Activated naive CD8-positive, alpha-beta T cell treated with anti-CD3 and anti-CD28 coated beads for 36 hours (primary cell): ENCODE measurements at places on chromosomes 5 and 9. TPM values are rescaled to one million over a fixed set of nuclear protein-coding genes. Genes with fewer than 3 reads are reported as not detected.

Gene BTNL3
- not detected for total RNA-seq

Gene IL5
- total RNA-seq = not detected

Gene MCC
- total RNA-seq = 2.4 TPM

Gene CRAT
- total RNA-seq = 7.9 TPM

Gene FOXD4L5
- total RNA-seq = not detected

Gene TEK
- total RNA-seq = not detected

Gene FAM200C
- 0.48 TPM for total RNA-seq

GRCh38 chr5:133072021-133072420 is 20.2 kb downstream of the HSPA4 start:
- no peak overlapping the region for H3K4me3 ChIP-seq
- no peak overlapping the region for H3K27ac ChIP-seq
- DNase-seq = no peak

DNA sequence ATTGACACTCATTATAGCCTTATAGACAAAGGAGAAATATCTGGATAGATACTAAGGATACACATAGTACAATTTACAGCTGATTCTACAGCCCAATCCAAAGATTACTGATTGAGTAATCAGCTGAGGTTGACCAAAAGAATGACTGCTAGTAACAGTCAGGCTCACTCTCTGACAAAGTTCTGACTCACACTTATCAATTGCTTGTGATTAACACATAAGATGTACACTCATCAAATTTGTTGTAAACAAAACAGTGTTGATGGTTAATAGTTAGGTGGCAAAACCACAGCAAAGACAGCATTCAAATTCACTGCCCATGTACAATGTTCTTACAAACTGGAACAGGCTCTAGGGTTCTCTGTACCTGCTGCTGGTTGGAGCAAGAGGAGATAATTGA is 422.7 kb downstream of the TLE1 start:
- peaks cover 3% of the 10 kb centered on the region for H3K27me3 ChIP-seq
- no peak for DNase-seq
- no peak overlapping the region for H3K27ac ChIP-seq
- H3K4me1 ChIP-seq = no peaks in the 10 kb centered on the region
- no peaks in the 10 kb centered on the region for H3K36me3 ChIP-seq
- H3K4me3 ChIP-seq = no peak overlapping the region

DNA sequence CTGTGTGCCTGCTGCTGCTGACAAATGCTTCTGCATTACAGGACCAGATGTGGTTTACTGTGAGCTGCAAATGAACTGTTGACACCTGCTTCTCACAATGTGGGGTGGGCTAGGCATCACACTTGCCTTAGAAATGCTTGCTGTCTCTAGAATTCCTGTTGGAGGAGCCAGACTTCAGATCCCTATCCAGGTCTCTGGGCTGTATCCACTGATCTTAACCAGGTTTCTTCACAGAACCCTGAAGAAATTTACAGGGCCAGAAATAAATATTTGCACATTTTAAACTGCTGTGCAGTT is 255.4 kb downstream of the FAM114A2 start:
- DNase-seq = no peak
- no peaks in the 10 kb centered on the region for H3K36me3 ChIP-seq

GRCh38 chr9:125150349-125151245 is 7.3 kb upstream of the SCAI start:
- H3K36me3 ChIP-seq = peaks cover 9% of the 10 kb centered on the region
- peaks cover 8% of the 10 kb centered on the region for H3K4me1 ChIP-seq
- no peak overlapping the region for H3K27ac ChIP-seq
- DNase-seq = no peak
- H3K4me3 ChIP-seq = no peak overlapping the region

- no peak overlapping the region for H3K4me3 ChIP-seq
- no peak overlapping the region for H3K27ac ChIP-seq
- peaks cover 17% of the 10 kb centered on the region for H3K36me3 ChIP-seq
- no peaks in the 10 kb centered on the region for H3K27me3 ChIP-seq
- H3K4me1 ChIP-seq = peaks cover 18% of the 10 kb centered on the region
- no peak for DNase-seq
Measured at GRCh38 chr5:160088805-160089204, 30.4 kb downstream of the PWWP2A start.

- H3K4me3 ChIP-seq = no peak overlapping the region
- no peak overlapping the region for H3K27ac ChIP-seq
- no peaks in the 10 kb centered on the region for H3K4me1 ChIP-seq
- DNase-seq = no peak
- no peaks in the 10 kb centered on the region for H3K36me3 ChIP-seq
Measured at GRCh38 chr5:78629624-78630023, 18.9 kb downstream of the LHFPL2 start.

GRCh38 chr5:101626572-101626971 is 669.5 kb downstream of the SLCO4C1 start:
- H3K4me1 ChIP-seq = no peaks in the 10 kb centered on the region
- H3K4me3 ChIP-seq = no peak overlapping the region
- H3K27ac ChIP-seq = no peak overlapping the region
- no peak for DNase-seq
- no peaks in the 10 kb centered on the region for H3K36me3 ChIP-seq

DNA sequence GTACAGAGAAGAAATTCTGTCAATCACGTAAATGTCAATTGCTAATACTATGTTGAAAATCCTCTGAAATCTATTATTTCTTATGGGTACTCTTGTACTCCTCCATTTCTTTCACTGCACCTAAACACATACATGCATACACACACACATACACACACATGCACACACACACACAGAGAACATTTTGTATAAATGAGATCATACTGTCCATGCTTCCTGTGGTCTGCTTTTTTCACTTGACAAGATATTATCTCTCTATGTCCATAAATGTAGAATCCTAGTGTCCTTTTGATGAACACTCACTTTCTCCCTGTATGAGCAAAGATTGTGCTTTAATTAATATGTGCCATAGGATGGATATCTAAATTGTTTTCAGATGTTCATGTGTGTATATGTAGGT is 32.7 kb upstream of the TLR4 start:
- peaks cover 8% of the 10 kb centered on the region for H3K27me3 ChIP-seq
- no peak for DNase-seq
- no peak overlapping the region for H3K27ac ChIP-seq
- H3K36me3 ChIP-seq = no peaks in the 10 kb centered on the region
- H3K4me1 ChIP-seq = no peaks in the 10 kb centered on the region

DNA sequence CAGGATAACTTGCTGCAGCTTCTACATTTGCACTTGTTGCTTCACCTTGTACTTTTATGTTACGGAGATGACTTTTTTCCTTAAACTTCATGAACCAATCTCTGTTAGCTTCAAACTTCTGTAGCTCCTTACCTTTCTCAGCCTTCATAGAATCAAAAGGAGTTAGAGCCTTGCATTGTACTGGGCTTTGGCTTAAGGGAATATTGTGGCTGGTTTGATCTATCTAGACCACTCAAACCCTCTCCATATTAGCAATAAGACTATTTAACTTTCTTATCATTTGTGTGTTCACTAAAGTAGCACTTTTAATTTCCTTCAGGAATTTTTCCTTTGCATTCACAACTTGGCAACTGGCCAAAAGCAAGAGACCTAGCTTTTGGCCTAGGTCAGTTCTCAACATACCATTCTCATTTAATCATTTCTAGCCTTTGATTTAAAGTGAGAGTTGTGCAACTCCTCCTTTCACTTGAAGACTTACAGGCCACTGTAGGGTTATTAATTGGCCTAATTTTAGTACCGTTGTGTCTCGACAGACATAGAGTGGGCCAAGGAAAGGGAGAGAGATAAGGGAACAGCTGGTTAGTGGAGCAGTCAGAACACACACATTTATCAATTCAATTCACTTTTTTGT is 63.7 kb downstream of the SHOC1 start:
- H3K4me1 ChIP-seq = no peaks in the 10 kb centered on the region
- no peak overlapping the region for H3K27ac ChIP-seq
- H3K4me3 ChIP-seq = no peak overlapping the region
- H3K36me3 ChIP-seq = peaks cover 22% of the 10 kb centered on the region
- DNase-seq = no peak
- no peaks in the 10 kb centered on the region for H3K27me3 ChIP-seq

DNA sequence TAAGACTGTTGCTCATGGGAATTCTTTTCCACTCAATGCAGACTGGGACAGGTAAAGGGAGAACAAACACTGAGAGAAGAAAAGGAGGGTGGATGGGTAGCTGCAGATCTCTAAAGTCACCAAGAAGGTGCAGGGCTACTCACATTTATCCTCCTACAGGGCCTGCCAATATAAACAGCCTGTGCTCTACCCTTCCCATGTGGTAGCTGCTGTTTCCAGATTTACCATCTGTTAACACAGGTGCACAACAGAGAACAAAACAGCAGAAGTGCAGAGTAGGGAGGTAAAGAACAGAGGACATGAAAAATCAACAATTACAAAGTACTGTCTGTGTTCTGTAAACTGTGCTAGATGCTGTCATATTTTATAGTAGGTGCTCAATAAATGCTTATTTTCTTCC is 26.0 kb downstream of the JAKMIP2 start:
- no peak overlapping the region for H3K27ac ChIP-seq
- no peak for DNase-seq
- H3K36me3 ChIP-seq = no peaks in the 10 kb centered on the region

DNA sequence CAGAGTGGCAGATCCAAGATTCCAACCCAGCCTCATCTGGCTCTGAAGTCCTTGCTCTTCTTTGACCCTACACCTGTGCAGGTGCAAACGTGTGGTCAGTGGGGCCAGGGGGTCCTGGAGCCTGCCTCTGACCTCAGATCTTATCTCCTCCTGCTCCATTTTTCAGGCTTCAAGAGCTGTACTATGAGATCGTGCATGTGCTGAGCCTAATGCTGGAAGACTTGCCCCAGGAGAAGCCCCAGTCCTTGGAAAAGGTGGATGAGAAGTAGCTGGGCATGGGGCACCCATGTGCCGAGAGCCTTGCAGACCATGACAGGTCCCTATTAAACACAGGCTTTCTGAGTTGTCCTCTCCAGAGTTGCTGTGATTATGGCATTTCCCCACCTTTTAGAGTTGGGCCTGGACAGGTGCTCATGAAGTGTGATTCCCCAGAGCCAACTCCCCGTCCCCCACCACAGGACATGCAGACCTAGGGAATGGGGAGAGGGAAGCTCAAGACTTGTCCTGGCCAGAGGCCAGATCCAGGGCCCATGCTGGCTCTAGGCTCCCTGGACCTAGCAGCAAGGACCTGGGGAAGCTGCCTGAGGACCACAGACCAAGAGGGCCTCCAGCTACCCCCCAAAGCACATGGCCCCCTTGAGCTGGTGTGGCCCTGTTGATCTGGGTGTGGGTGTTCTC is 22.5 kb downstream of the PITX1 start:
- no peaks in the 10 kb centered on the region for H3K27me3 ChIP-seq
- H3K4me3 ChIP-seq = no peak overlapping the region
- H3K4me1 ChIP-seq = no peaks in the 10 kb centered on the region
- H3K27ac ChIP-seq = no peak overlapping the region
- DNase-seq = no peak

- peaks cover 20% of the 10 kb centered on the region for H3K36me3 ChIP-seq
- H3K27me3 ChIP-seq = no peaks in the 10 kb centered on the region
- H3K27ac ChIP-seq = no peak overlapping the region
- peaks cover 4% of the 10 kb centered on the region for H3K4me1 ChIP-seq
- no peak overlapping the region for H3K4me3 ChIP-seq
Measured at GRCh38 chr5:177489119-177489716, 8.2 kb downstream of the PDLIM7 start.

- H3K4me3 ChIP-seq = no peak overlapping the region
- peaks cover 55% of the 10 kb centered on the region for H3K36me3 ChIP-seq
- H3K27me3 ChIP-seq = no peaks in the 10 kb centered on the region
- peaks cover 12% of the 10 kb centered on the region for H3K4me1 ChIP-seq
- DNase-seq = no peak
Measured at GRCh38 chr5:111422747-111423720, 89.3 kb downstream of the STARD4 start.

GRCh38 chr9:38145526-38146053 is 76.6 kb upstream of the SHB start:
- H3K4me1 ChIP-seq = peaks cover 2% of the 10 kb centered on the region
- H3K36me3 ChIP-seq = no peaks in the 10 kb centered on the region
- no peak for DNase-seq
- no peak overlapping the region for H3K27ac ChIP-seq
- H3K27me3 ChIP-seq = peaks cover 44% of the 10 kb centered on the region

DNA sequence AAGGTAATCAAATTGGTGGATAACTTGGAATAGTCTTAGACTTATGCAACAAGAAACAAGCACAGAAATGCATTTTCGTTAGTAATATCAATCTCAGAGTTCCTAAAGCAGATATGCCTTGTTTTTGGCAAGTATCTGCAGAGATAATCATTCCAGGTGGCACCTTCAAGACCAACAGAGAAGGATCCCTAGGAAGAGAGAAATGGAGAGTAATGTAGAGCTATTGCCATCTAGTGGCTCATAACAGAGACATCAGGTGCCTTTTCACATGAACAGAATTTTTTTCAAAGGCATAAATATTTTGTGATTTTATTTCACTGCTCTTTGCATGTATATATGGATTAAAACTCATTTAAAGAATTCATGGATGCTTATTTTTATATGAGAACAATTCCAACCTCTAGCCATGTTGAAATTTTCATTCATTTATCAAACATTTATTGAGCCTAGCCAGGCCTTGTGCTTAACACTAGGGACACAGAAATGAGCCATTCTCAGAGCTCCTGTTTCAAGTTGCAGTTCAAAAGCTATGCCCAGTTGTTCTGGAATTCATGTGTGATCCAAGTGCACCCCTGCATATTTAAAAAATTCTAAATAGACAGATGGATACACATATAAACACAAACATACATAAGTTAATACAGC is 117.5 kb upstream of the OR13F1 start:
- no peaks in the 10 kb centered on the region for H3K36me3 ChIP-seq
- H3K4me3 ChIP-seq = no peak overlapping the region
- no peaks in the 10 kb centered on the region for H3K4me1 ChIP-seq
- no peaks in the 10 kb centered on the region for H3K27me3 ChIP-seq

DNA sequence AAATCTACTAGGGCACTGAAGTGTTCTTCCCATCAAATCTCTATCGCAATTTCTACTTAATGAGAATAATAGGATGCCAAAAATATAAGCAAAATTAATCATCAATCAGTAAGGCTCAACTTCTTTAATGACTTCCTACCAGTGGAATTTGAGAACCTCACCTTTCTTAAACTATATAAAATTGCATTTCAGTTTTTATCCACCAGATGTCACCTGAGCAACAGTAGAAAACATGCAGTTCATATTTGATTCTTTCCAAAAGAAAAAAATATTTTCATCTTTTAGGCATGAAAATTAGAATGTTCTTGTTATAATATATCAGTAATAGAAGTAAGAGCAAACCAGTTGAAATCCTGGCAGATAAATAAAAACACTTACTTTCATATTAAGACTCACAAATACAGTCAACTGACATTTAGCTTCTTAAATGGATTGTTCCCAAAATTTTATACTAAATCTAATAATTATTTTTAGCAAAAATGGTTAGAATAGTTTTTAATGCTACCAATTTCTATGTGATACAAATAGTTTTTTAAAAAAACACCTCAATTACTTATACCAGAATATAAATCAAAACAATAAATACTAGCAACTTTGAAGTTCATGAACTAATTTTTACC is 13.4 kb upstream of the CCDC112 start:
- H3K4me1 ChIP-seq = no peaks in the 10 kb centered on the region
- no peaks in the 10 kb centered on the region for H3K36me3 ChIP-seq
- DNase-seq = no peak
- H3K27ac ChIP-seq = no peak overlapping the region

DNA sequence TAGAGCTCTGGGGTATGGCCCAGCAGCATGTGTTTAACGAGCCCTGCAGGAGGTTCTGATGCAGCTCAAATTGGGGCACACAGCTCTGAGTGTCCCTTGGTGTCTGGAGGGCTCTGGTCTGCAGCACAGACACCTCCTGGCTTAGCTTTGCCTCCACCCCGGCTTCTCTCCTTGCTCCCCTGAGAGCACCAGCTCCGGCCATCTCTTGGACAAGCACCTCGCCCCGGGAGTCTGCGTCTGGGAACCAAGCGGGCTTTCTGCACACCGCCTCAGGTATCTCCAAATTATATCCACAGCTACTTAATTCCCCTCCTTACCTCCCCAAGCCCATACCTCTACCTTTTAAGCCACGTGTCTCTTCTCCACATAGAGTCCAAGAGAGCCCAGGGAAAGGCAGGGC is 83.7 kb upstream of the IRX4 start:
- no peak for DNase-seq
- peaks cover 27% of the 10 kb centered on the region for H3K27me3 ChIP-seq
- no peaks in the 10 kb centered on the region for H3K4me1 ChIP-seq
